ENCODE measurements at places on chromosomes 5 and 9. TPM values are rescaled to one million over a fixed set of nuclear protein-coding genes. Genes with fewer than 3 reads are reported as not detected.
A peak's percentile ranks its signal among the peaks of the same experiment; 100 is the strongest.

GRCh38 chr5:147860641-147861025, 17.9 kb upstream of the SCGB3A2 start:
- H3K27ac ChIP-seq, result no peak overlapping the region
- no peaks in the 10 kb centered on the region for H3K27me3 ChIP-seq
- H3K4me1 ChIP-seq, result no peaks in the 10 kb centered on the region
- no peak overlapping the region for H3K4me3 ChIP-seq
- no peak for DNase-seq

Gene NREP
- 37.5 TPM for total RNA-seq

Gene C7
- 651 TPM for total RNA-seq

DNA sequence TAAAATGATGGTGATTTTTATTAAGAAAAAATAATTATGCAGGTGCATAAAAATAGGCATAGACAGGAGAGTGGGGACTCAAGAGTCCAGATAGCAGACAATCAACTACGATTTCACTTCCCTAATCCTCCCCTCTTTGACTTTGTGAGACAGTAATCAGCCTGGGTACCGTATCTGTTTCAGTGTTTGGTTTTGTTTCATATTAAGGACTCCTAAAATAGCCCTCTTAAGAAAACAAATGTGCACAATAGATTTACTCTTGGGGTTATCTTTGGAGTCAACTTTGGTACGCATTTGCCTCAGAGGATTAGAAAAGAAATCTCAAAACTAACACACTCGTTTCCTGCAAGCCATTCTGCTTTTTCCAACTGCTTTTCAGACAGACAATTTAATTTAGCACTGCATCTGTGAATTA, 96.3 kb downstream of the ZNF608 start:
- no peak for DNase-seq
- no peaks in the 10 kb centered on the region for H3K27me3 ChIP-seq
- peaks cover 61% of the 10 kb centered on the region for H3K4me1 ChIP-seq
- H3K36me3 ChIP-seq, result no peaks in the 10 kb centered on the region
- H3K27ac ChIP-seq, result peak overlapping the region; percentile 84

Gene ZDHHC11
- 4.3 TPM for total RNA-seq

DNA sequence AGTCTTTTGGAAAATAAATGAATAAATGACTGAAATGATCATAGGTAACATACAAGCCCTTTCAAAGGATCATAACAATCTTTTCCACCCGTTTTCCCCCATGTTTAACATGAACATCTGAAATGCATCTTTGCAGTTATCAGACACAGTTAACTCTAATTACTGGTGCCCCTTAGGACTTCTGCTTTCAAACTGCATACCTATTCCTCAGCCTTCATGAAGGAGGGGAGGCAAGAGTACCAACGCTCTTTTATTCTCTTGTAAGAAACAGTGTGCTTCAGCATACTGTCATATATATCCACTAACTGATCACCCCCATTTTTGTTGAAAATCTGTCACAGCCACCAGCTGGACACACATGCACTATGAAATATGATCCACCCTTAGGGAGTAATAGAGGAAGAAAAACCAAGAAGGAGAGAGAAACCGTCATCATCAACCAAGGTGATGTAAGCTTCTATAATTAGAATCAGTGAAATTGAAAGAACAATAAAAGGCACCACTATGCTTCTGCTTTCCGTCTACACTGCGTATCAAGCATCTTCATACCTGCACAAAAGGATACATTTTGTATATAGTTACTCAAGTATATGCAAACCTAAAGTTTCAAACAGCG, 98.7 kb downstream of the RAPGEF6 start:
- H3K4me1 ChIP-seq, result peaks cover 26% of the 10 kb centered on the region
- no peak overlapping the region for H3K4me3 ChIP-seq
- no peaks in the 10 kb centered on the region for H3K36me3 ChIP-seq
- H3K27ac ChIP-seq, result peak overlapping the region; percentile 36
- no peaks in the 10 kb centered on the region for H3K27me3 ChIP-seq

Gene ADAMTSL2
- total RNA-seq, result 4.2 TPM

DNA sequence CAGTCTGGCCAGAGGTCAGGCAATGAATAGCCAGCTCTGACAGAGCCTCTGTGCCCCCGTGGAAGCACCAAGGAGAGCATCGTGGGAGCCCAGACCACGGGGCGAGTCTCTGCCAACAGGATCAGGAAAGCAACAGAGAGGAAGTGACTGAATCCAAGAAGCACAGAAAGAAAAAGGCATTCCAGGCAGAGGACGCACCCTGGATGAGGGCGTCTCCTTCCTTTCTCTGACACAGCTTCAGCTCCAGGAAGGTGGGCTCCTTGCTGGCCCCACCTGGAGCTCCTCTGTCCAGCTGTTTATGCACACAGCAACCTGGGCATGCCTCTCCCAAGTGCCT, 16.6 kb downstream of the HK3 start:
- H3K27ac ChIP-seq, result no peak overlapping the region
- no peak for DNase-seq
- no peaks in the 10 kb centered on the region for H3K27me3 ChIP-seq
- no peaks in the 10 kb centered on the region for H3K36me3 ChIP-seq

Gene IFNA13
- not detected for total RNA-seq
